Daoy (cell line): ENCODE measurements at places on chromosomes 11 and 22. TPM values are rescaled to one million over a fixed set of nuclear protein-coding genes. Genes with fewer than 3 reads are reported as not detected.

DNA sequence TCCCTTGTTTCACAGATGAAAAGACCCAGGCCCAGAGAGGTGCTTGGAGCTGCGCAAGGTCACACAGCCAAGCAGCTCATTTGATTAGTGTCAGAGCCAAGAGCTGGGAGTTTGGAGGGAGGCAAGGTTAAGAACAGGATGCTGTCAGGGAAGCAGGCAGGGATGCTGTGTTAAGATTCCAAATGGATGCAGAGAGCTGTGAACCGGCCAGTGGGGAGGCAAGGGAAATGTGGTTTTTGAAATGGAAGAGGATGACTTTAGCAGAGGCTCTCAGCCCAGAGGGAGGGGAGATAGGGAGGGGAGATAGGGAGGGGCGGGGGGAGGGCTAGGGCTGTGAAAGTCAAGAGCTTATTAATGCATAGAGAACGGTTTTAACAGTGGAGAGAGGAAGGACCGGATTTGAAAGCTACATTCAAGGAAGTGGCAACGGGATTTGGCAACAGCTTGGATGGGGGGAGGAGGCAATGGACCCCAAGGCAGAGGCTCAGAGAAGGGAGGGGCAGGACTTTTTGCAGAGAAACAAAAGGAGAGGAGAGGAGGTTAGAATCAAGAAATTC lies 13.0 kb downstream of the RTN4RL2 start:
- DNase-seq, result no peak

DNA sequence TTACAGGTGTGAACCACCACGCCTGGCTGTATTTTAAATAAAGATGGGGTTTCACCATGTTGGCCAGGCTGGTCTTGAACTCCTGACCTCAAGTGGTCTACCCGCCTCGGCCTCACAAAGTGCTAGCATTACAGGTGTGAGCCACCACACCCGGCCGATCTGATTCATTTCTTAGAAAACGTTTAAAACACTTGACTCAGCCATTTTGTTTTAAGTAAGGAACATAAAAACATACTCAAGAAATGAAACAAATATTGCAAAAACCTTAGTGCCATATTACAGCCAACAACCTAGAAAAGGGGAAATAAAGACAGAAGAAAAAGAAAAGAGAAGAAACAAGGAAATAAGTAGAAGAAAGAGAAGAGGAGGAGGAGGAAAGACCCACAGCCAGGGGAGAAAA lies 17.4 kb downstream of the LRFN4 start:
- DNase-seq, result no peak

GRCh38 chr22:23176645-23177027 lies 3.7 kb upstream of the BCR start:
- DNase-seq, result no peak

DNA sequence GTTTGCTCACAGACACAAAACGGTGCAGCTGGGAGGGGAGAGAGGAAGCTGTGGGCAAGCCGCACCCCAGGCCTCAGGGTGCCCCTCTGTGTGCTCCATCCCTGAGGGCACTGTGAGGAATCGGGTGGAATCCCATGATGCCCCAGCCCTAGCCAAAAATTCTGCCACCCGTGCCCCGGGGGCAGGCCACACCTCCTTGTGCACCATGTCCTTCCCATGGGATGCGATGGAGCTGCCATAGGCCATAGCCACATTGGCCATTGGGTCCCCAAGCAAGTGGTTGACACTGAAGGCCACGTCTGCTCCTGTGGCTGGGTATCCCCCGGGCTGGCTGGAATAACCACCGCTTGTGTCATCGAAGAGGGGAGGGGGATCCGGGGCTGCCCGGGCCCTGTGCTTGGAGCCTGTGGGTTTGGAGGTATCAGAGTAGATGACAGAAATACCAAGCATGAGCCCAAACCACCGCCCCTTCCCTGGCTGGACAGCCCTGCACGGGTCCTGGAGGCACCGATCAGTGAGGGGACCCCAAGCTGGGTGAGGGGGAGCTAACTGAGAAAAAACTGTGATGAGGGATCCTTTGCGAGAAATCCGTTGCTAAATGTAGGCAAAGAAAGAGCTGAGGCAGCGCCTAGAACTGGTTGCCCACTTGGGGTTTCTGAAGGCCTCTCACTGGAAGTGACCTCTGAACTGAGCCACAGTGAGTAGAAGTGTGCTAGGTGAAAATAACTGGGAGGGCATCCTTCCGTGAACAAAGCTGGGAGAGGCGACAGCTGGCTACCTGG lies 863 bp downstream of the YIF1A start:
- no peak for DNase-seq

- no peak for DNase-seq
Observed at GRCh38 chr11:92347454-92347853, 122.8 kb downstream of the FAT3 start.

GRCh38 chr11:115958089-115959000 lies 454.1 kb upstream of the CADM1 start:
- no peak for DNase-seq

- no peak for DNase-seq
Observed at GRCh38 chr11:45527898-45528297, 137.5 kb downstream of the CHST1 start.

GRCh38 chr11:1074244-1075221 lies at the start of gene MUC2:
Gene MUC2, plus strand, starts transcription at chr11:1074874.
- no peak for DNase-seq

- no peak for DNase-seq
Observed at GRCh38 chr11:76217653-76218160, 11.4 kb upstream of the WNT11 start.

DNA sequence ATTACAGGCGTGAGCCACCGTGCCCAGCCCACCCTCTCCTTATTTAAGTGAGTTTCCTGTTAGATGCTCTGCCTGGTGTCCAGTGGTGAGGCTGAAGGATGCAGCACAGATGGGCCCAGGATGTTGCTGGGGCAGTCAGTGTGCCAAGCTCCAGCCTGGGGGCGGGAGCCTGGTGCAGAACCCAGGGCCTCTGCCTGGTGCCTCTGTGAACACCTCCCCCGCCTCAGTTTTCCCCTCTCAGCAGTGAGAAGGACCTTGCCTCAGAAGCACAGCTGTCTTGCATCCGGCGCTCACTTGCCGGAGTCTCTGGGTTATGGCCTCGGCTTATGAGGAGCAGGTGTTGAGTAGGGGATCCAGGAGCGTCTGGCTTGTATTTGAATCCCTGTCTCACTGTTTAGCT lies 116.2 kb downstream of the KIAA1671 start:
- DNase-seq, result no peak

- no peak for DNase-seq
Observed at GRCh38 chr11:45723397-45723796, 58.0 kb upstream of the CHST1 start.

GRCh38 chr11:45157247-45158209 lies 11.1 kb downstream of the PRDM11 start:
- no peak for DNase-seq

DNA sequence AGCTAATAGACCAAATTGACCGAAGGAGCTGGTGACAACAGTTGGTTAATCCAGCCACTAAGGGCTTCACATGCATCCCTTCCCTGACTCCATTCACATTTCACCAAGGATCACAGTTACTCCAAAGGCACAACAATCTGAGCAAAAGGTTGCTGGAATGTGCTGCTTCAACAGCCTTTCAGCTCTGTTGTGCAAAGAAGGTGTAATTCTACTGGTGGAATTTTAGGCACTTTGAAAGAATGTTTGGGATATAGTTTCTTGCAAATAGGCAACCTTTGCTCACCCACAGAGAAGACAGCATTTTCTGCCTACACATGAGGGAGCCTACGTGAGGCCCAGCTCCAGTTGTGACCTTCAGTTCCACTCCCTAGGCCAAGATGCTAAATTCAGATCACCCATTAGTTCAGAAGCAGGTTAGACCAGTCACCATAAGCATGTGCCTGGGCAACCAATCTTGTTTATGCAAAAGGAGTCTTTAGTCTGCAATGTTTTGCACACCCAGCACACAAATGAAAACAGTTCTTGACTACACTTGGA lies 21.6 kb upstream of the FCHSD2 start:
- DNase-seq, result no peak

DNA sequence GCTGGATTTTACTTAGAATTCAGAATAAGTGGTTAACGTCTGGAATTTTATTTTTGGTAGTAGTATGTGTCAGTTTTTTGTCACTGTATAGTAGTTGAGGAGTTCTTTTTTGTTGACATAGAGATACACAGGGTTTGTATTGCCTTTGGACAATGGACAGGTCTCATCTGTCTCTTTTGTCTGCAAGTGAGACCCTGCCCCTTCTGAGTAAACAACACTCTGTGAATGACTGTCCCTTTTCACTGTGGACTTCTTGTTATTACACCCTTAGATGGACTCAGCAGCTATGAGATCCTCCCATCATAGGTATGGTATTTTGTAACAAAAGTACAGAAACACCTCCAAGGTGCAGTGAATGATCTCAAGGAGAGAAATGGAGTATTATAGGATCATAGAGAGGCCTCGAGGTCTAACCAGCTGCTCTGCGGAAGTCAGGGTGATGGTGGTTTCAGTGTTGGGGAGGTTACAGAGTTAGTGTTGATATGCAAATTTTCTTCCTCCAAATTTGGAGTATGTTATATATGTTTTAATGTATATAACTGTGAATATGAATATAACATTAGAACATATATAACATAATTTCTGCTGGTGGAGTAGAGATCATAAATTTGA lies 7.8 kb downstream of the PPP6R3 start:
- DNase-seq, result no peak

DNA sequence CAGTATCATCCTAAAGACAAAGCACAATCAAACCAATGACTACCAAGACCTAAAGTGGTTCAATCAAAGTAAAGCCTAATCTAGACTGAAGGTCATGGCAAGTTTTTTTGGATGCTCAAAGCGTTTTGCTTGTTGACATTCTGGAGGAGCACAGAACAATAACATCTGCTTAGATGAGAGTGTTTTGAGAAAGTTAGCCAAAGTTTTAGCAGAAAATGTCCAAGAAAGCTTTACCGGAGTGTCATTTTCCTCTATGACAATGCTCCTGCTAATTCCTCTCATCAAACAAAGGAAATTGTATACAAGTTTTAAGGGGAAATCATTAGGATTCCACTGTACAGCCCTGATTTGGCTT lies 256.9 kb upstream of the FAT3 start:
- no peak for DNase-seq

- peak; percentile 44 for DNase-seq
Observed at GRCh38 chr11:134819041-134819440, 407.0 kb upstream of the B3GAT1 start.

DNA sequence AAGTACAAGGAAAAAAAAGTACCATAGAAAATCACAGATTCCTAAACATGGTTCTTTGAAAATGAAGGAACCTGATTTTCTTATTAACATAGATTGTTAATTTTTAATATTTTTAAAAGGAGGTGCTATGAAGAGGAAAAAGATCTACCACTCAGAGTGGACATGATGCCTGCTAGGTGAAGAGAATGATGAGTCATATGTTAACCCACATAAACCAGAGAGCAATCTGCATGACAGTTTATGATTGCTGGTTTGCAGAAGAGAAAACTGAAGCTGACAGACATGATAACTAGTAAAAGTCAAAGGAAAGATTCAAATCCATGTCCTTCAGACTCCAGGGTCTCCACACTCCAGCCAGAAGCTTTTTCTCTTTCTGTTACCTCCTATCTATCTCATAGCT lies 1231.7 kb downstream of the LRRC4C start:
- DNase-seq, result no peak

DNA sequence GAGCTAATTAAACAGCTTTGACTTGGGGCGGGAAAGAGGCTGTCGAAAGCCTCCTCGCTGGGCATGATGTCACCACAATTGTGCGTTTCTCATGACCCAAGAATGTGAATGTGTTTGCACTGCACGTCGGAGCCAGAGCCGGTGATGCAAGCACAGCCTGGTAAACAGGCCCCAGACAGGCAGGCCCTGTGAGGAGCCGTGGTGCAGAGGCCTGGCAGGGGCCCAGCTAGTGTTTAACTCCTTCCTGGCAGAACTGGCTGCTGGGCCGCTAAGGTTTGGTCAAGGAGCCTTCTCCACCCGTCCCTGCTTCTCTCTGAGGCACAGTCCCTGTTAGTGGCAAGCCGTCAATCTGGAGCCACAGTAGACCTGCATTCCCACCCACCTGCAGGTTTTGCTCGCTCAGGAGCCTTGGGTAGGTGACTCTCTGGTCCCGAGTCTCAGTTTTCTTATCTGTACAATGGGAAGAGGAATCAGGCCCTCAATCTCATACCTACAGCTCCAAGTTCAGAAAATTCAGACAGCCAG lies 25.4 kb upstream of the SMTN start:
- peak; percentile 88 for DNase-seq

DNA sequence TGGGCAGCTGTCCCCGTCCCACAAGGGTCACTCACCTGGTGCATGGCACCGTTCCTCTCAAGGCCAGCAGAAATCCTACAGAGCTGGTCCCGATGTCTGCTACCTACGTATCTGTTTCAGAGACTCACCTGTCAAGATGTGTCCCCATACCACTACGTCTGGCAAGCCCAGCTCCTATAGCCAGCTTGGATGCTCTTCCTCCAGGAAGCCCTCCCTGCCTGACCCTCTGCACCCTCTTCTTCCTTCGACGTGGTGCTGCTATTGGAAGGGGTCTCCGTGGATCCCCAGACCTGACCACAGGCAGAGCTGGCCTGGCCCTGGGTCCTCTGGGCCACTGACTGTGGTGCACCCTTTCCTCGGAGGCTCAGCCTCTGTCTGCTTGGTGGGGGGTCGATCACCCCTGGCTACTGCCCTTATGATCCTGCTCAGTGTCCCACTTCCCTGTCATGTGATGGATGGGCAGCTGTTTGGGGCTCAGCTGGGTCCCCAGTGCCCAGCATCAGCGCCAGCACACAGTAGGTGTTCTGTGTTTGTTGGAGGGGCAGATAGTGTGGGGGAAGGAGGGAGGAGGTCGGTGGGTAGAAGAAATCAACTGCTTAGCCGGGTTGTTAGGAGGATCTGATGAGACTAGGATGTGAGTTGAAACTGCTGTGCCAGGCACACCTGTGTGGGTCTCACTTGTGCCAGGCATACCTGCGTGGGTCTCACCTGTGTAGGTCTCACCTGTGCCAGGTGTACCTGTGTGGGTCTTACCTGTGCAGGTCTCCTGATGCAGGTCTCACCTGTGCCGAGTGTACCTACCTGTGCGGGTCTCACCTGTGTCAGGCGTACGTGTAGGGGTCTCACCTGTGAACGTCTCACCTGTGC lies 21.7 kb upstream of the ARHGAP8 start:
- no peak for DNase-seq

DNA sequence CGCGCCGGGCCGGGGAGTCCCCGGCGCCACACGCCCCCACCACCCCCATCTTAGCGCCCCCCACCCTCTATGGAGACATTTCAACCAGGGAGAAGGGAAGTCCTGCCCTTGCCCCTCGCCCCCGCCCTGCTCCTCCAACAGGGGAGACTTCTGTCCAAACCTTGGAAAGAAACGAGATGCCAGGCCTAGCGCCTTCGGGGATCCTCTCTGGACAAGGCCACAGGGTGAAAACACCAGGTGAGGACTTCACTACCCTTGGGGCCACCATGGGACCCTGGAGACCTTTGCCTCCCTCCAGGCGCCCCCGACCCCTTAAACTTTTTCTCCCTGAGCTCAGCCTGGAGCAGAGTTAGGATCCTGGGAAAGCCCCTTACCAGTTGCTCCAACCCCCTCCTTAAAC lies 11.6 kb upstream of the NPAS4 start:
- no peak for DNase-seq

GRCh38 chr11:121431820-121432526 lies 20.1 kb upstream of the SORL1 start:
- DNase-seq, result no peak

Gene RPS6KA4
- total RNA-seq, result 28.7 and 38.6 TPM in 2 replicates

Gene PI4KA
- total RNA-seq, result 13.0 and 15.7 TPM in 2 replicates

Gene PHLDA2
- 3.9 and 6.4 TPM in 2 replicates for total RNA-seq

Gene SC5D
- 26.5 and 39.3 TPM in 2 replicates for total RNA-seq

Gene TRIM51
- total RNA-seq, result not detected in 2 replicates

Gene KCNQ1OT1
- total RNA-seq, result 0.77 and 1.1 TPM in 2 replicates

Gene OR5B21
- not detected in 2 replicates for total RNA-seq

Gene MS4A4A
- total RNA-seq, result not detected in 2 replicates

Gene RBFOX2
- 67.0 and 83.1 TPM in 2 replicates for total RNA-seq

Gene SLC29A2
- 0.48 and 0.86 TPM in 2 replicates for total RNA-seq

Gene NPAS4
- total RNA-seq, result 0.11 TPM in 1 of 2 replicates, not detected in the other

Gene PKDREJ
- not detected in 2 replicates for total RNA-seq
